ENCODE measurements at places on chromosomes 5 and 9.

DNA sequence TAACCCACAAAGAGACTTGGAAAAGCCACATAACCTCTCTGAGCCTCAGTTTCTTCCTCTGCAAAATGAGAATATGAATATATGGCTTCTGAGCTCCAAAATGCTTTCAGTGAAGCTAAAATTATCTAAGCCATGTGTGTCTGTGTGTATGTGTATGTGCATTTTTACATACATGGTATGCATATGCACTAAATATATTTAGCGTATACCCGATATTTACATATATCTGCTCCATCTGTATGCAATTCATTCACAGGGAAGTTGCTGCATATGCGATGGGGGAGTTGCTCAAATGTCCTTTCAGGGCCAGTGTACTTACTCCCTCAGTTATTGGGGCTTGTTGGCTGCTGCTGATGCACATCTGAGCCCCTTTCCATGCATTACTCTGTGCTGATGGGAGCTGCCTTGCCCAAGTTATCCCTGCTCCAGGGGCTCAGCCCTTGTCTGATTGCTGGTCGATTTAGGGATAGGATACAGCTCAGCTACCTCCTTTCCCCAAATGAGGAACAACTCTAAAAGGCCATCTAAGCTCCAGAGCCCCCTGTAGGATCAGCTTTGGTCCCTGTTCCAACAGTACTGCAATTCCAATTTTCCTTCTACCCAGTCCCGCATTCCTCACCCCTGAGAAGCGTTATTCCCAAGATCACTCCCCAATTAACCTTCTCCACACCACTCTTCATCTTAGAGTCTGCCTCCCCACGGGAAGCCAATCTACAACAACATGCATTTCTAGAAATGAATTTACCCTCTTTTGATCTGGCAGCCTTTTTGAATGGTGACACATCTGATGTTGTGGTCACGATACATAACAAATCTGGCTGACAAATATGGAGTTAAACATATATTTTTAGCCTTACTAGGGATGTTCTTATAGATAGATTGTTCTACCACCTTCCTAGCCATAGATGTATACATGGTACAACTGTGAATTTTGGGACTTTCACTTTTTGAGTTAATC is 15.9 kb downstream of the RHOBTB3 start:
- DNase-seq, result no peak

DNA sequence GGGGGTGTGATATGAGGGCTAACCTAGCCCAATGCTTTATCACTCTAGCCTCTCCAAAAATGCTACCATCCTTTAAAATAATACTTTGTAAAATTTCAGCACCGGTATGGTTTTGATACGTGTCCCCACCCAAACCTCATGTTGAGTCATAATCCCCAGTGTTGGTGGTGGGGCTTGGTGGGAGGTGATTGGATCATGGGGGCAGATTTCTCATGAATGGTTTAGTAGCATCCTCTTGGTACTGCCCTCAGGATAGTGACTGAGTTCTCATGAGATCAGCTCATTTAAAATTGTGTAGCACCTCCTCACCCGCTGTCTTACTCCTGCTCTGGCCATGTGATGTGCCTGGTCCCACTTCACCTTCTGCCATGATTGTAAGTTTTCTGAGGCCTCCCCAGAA is 35.0 kb upstream of the ANKH start:
- no peak for DNase-seq

DNA sequence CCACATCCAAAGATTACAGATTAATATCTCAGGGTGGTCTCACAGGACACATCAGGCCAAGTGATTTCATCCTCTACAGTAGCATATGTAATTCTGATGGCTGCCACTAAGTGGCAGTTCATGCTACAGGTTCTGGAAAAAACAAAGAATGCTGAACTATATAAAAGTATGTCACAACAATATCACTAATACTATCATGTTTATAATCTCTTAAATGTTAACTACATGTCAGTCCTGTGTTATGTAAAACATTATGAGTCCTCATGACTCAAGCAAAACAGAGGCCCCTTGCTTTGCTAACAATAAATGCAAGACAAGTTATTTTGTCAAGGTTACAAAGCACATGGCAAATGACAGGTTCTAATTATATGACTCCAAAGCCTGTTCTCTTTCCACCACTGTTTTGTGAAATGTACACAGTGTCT is 233.2 kb downstream of the FBXL17 start:
- no peak for DNase-seq

GRCh38 chr9:38202336-38202938 is 133.4 kb upstream of the SHB start:
- DNase-seq, result no peak

GRCh38 chr9:77392328-77392727 is 215.0 kb downstream of the VPS13A start:
- DNase-seq, result no peak

DNA sequence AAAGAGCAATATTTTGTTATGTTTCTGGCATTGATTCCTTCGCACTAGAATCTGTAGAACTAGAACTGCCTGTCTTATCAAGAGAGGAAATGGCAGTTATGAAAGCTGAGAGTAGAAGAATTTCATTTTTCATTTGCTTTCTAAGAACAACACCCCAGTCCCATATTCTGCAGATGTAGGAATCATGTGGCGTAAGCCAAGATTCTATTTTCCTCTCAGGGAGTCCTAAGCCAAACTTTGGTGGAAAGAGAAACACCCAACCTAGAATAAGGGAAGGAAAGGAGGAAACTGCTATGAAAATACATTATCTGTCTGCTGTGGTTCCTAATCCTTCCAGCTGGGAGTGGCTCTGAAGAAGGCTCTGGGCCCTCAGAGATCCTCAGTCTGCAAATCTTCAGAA is 1176.9 kb upstream of the C9orf72 start:
- no peak for DNase-seq

GRCh38 chr9:128729302-128729701 is 5.4 kb upstream of the ZDHHC12 start:
- DNase-seq, result no peak

GRCh38 chr9:86637515-86637914 is 283.3 kb upstream of the TUT7 start:
- DNase-seq, result no peak

DNA sequence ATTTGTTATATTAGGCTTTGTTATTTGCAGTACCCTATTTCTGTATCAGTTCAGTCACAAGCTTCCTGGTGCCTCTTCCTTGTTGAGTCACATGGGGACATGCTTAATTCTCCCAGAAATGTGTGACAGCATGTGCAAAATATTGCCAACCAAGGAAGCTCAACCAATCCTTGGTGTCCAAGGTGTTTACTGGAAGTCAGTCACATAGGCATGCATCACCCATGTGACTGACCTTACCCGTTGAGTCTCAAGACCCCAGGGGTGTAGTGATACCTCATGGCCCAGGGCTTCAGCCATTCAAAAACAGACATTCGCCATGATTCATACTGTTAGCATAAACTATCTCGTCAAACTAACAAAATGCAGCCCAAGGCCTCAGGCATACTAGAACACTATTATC is 9.3 kb upstream of the ANKDD1B start:
- no peak for DNase-seq

DNA sequence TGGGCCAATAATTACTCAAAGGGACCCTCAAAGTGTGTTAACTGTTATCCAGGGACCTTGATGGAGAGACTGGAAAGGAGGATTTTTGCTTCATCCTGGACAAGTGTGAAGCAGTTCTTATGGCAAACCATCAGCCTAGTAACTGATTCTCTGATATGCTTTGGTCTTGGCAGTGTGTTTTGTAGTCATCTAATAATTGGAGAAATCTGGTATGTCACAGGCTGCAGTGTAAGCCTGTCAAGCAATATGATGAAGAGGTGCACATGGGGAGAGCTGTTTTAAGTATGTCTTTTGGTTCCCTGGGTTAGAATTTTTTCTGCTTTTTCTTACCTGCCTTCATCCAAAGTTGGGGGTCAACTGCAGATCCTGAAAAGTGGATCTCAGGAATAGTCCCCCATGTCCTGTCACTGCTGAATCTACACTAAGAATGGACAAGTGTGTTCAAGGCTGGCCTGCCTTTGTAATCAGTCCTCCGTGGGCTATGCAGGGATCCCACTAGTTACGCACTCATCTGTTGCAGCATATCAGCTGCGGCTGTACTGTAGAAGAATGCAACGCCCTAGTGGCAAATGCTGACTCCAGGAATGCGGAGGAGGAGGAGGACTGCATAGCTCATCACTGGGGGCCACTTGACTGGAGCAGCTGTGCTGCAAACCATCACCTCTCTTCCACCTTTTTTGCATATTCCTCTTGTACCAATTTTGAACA is 1.9 kb downstream of the SPTAN1 start:
- DNase-seq, result peak; percentile 25

GRCh38 chr9:36876056-36876455 is 158.0 kb downstream of the PAX5 start:
- no peak for DNase-seq

GRCh38 chr9:108180541-108180940 is 675.2 kb downstream of the ACTL7B start:
- DNase-seq, result no peak

GRCh38 chr5:95519681-95520080 is 35.1 kb downstream of the SKIC3 start:
- DNase-seq, result no peak

- DNase-seq, result no peak
Observed at GRCh38 chr5:147427521-147428401, 82.1 kb downstream of the DPYSL3 start.

GRCh38 chr5:82849885-82850284 is 227.3 kb downstream of the TMEM167A start:
- no peak for DNase-seq

GRCh38 chr9:15889555-15889954 is 336.7 kb downstream of the CCDC171 start:
- no peak for DNase-seq

DNA sequence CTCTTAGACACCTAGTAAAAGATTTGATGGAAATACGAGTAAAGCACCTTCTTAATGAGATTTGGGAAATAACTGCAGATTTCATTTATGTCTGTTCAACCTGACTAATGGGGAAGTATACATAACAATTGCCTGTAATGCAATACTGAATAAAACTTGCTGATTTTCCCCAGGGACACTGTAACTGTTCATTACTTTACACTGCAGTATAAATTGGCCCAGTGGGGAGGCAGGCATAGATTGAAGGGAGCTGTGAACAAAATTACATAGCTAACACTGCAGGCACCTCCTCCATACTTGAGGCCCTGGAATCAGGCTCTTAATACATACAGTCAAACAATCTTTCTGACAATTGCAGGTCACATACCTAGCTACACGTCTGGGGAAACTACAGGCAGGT is 216.2 kb downstream of the PTPRD start:
- DNase-seq, result no peak

- no peak for DNase-seq
Observed at GRCh38 chr5:151682751-151683331, 3.9 kb downstream of the SPARC start.

DNA sequence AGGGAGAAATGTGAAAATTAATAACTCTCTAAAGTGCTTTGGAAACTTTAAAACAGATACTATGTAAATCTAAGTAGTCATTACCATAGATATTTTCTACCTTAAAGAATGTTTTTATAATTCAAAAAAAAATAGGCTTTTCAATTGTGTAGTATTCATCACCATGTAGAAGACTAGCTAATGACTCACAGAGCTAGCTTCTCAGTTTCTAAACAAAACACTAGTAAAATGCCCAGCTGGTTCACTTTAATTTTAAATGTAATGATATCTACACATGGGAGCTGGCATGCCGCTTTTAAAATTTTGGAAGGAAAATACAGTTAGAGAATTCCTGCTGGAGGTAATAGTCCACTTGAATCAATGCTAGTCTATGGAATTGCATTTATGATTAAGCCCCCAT is 509.8 kb downstream of the CSNK1G3 start:
- no peak for DNase-seq

GRCh38 chr9:134395737-134396257 is 69.5 kb downstream of the RXRA start:
- DNase-seq, result no peak

GRCh38 chr5:107515521-107516080 is 155.1 kb downstream of the EFNA5 start:
- DNase-seq, result no peak

DNA sequence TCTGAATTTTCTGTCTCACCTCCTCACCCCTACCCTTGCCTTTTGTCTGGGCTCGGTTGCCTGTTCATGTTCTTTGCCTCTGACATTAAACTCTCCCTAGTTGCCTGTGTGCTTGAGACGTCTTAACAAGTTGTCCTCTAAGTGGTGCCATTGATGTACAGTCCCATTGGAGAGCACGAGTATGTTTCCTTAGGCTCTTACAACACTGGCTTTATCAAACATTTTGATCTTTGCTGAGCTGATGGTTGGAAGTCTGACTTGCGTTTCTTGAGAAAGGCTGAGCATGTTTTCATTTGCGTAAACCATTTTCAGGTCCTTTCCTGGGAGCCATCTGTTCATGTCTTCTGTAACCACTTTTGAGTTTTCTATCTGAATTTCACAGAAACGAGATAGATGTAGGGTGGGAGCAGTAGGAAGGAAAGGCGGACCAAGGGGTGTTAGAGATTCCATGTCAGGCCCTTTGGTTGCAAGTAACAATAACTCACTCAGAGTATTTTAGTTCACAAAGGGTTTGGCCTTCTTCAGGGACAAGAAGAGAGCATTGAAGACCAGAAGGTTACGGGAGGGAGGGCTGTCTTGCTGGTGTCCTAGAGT is 35.4 kb downstream of the OTULIN start:
- DNase-seq, result no peak

- DNase-seq, result no peak
Observed at GRCh38 chr5:59065554-59065953, 482.7 kb downstream of the RAB3C start.

DNA sequence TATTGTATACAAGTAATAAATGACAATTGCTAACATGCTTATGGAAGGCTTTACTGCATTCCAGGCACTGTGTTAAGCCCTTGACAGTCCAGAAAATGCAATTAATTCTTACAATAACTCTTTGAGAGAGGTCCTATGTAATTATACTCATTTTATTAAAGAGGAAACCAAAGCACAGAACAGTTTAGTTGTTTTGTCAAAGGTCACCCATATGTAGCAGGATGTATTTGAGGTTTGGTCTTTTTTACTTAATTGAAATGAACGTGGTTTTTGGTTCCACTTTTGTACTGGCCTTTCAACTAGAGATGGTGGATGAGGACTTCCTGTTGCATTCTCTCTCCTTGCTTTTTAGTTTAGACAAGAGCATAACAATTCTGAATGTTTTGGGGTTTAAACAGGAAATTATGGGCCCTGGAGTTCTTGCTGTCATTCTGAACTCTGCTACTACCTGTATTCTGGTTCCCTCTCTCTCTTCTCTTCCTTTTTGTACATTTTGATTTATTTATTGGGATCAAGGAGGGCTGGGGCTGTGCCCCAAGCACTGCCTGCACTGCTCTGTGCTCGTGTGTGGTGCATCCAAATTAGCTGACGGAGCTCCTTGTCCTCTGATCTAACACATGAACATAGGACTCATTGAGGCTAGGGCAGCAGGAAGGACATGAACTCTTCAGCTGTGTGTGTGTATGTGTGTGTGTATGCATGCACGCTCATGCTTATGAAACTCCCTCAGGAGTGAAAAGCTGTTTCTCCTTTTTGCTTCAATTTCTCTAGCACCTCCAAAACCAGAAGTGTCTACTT is 47.4 kb downstream of the SLC28A3 start:
- no peak for DNase-seq

All from CD8-positive, alpha-beta memory T cell (primary cell).